Colonic mucosa (tissue), 4 donors: ENCODE measurements at places on chromosomes 4 and X. TPM values are rescaled to one million over a fixed set of nuclear protein-coding genes. Genes with fewer than 3 reads are reported as not detected.
A peak's percentile ranks its signal among the peaks of the same experiment; 100 is the strongest.

- peak; percentile 12 for DNase-seq
- H3K36me3 ChIP-seq: no peaks in the 10 kb centered on the region
- peak overlapping the region; percentile 10 for H3K27ac ChIP-seq
Measured at GRCh38 chr4:184328022-184328736, 110.5 kb upstream of the ENPP6 start.

GRCh38 chr4:105936901-105937300 lies 41.6 kb downstream of the NPNT start:
- H3K4me3 ChIP-seq: no peak overlapping the region
- no peak overlapping the region for H3K27ac ChIP-seq
- DNase-seq: no peak
- H3K27me3 ChIP-seq: no peaks in the 10 kb centered on the region

DNA sequence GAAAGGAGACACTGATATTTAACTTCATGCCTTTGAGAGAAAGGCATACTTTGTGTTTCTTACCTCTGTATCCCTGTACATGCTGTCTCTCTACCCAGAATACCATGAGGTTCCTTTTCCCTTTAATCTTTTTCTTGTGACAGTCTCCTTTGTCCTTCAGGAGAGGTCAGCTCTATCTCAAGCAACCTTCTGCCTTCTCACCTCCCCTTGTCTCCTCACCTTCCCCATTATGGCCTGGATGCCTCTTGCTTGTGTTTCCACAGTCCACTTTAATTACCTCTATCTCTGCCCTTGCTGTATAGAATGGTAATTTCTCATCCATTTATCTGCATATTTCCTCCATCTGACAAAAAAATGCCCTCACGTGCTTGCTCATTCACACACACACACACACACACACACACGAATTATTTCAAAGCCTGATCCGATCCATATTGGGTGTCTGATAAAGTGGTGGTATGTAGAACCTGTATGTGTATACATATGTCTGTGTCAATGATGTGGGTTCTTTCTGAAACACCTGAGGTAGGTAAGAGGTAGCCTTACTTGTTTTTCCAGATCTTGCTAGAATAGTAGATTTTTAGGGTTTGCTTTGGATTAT lies 28.5 kb downstream of the MSN start:
- H3K27me3 ChIP-seq: no peaks in the 10 kb centered on the region
- H3K4me1 ChIP-seq: no peaks in the 10 kb centered on the region
- H3K27ac ChIP-seq: no peak overlapping the region
- no peak for DNase-seq

DNA sequence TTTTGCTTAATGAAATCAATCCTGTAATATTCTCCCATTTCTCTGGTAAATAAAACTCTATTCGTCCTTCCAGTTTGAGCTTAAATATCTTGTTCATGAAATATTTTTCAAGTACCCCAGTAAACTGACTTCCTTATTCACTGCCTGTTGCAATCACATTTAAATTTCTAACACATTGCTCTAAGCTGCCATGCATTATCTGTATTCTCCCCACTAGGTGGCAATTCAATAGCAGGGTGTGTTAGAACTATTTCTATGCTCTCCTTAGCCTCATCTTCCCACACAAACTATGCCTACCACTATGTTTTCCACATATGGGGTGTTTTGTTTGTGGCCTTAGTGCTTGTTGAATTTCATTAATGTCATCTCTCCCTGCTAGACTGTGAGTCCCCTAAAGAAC lies 377.1 kb upstream of the HS3ST1 start:
- no peak overlapping the region for H3K27ac ChIP-seq
- H3K27me3 ChIP-seq: no peaks in the 10 kb centered on the region
- H3K4me3 ChIP-seq: no peak overlapping the region
- no peaks in the 10 kb centered on the region for H3K4me1 ChIP-seq
- no peaks in the 10 kb centered on the region for H3K36me3 ChIP-seq

DNA sequence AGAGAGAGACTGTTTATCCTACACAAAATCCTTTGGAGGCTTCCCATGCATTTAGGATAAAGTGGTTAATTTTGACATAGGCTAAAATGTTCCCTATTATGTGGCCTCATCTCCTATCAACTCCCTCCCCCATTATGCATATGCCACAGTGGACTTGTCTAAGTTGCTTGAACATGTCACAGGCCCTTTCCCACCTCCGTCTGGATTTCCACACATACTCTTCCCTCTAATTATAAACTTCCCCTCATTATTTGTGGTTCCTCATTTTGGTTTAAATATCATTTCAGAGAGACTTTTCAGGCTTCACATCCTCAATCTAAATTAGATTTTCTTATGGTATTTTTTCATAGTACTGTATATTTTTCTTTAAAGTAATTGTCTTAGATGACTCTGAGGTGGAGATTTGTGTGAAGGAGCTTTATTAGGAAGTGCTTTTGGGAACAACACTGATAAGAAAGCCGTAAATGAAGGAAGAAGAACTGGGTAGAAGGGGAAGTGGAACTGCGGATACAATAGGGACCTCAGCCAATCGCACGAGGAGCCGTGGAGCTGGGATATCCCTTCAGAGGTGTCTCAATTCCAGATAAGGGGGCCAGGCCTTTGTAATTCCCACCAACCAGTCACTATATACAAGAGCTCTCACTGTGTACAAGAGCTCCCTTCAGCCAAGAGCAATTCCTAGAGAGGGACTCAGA lies 7.9 kb downstream of the C4orf17 start:
- no peaks in the 10 kb centered on the region for H3K36me3 ChIP-seq
- no peak for DNase-seq
- H3K4me3 ChIP-seq: no peak overlapping the region
- H3K4me1 ChIP-seq: no peaks in the 10 kb centered on the region
- H3K27ac ChIP-seq: no peak overlapping the region

DNA sequence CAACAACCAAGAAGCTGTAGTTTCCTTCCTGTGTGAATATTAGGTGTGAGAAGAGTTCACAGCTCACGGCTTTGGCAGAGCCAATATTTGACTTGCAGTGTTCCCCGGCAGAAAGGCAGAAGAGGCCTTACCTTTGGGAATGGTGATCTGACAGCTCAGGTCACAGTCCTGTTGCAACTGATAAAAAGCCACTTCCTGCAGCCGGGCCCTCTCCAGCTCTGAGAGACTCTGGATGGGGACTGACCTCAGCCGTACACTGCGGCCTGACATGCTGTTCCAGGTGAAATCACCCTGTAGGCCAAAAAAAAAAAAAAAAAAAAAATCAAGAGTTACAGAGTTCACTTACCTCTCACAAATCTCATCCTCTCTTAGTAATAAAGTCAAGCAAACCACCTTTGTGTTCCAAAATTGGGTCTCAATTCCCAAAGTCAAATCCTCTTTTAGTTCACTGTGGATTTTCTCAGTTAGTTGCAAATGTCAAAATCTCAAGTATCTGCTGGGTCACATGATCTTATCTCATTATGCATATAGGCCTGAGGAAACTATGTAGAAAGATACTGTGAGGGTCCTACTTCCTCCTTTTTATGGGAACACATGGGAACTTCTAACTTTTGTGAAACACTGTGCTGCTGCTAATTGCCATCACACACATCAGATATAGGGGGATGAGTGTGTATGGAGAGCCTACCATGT lies 38.6 kb upstream of the AMELX start:
- no peaks in the 10 kb centered on the region for H3K4me1 ChIP-seq
- no peak for DNase-seq
- H3K4me3 ChIP-seq: no peak overlapping the region
- H3K36me3 ChIP-seq: no peaks in the 10 kb centered on the region
- H3K27me3 ChIP-seq: no peaks in the 10 kb centered on the region

- H3K4me3 ChIP-seq: no peak overlapping the region
- H3K27ac ChIP-seq: no peak overlapping the region
- no peaks in the 10 kb centered on the region for H3K4me1 ChIP-seq
- H3K36me3 ChIP-seq: no peaks in the 10 kb centered on the region
- DNase-seq: no peak
- no peaks in the 10 kb centered on the region for H3K27me3 ChIP-seq
Measured at GRCh38 chrX:51862920-51863319, 30.5 kb upstream of the MAGED1 start.

- H3K4me3 ChIP-seq: no peak overlapping the region
- DNase-seq: no peak
- H3K36me3 ChIP-seq: no peaks in the 10 kb centered on the region
- H3K27me3 ChIP-seq: no peaks in the 10 kb centered on the region
- H3K27ac ChIP-seq: no peak overlapping the region
Measured at GRCh38 chrX:118211891-118212816, 95.5 kb upstream of the KLHL13 start.

GRCh38 chr4:56746639-56747038 lies 65.5 kb upstream of the HOPX start:
- no peaks in the 10 kb centered on the region for H3K36me3 ChIP-seq
- H3K27me3 ChIP-seq: no peaks in the 10 kb centered on the region
- DNase-seq: no peak
- H3K4me3 ChIP-seq: no peak overlapping the region
- no peak overlapping the region for H3K27ac ChIP-seq

DNA sequence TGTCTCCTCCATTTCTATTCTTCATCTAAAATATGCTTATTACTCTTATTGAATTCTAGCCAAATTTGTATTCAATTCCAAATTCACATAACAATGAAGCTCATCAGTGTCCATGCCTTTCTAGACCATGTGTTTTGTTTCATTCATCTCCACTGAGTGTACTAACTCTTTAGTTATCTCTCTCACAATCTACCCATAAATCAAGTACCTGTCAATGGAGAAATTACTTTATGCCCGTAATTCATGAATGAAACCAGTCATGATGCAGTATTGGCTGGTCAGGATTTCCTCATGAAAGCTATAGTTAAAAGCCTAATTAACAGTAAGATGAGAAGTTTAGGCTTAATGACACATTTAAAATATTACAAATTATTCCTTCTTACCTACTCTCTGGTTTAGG lies 12.2 kb upstream of the TMPRSS11F start:
- H3K4me1 ChIP-seq: no peaks in the 10 kb centered on the region
- H3K4me3 ChIP-seq: no peak overlapping the region
- no peaks in the 10 kb centered on the region for H3K36me3 ChIP-seq
- H3K27me3 ChIP-seq: no peaks in the 10 kb centered on the region

GRCh38 chr4:85147481-85148076 lies 181.1 kb upstream of the WDFY3 start:
- no peak overlapping the region for H3K27ac ChIP-seq
- no peaks in the 10 kb centered on the region for H3K27me3 ChIP-seq
- H3K36me3 ChIP-seq: no peaks in the 10 kb centered on the region
- H3K4me1 ChIP-seq: no peaks in the 10 kb centered on the region

The XAGE2 gene
- total RNA-seq: not detected

The FMR1NB gene
- total RNA-seq: 0.25 TPM

The RPS3A gene
- total RNA-seq: 1,520 TPM

The SMIM10 gene
- 1.4 TPM for total RNA-seq

The GUCY1B1 gene
- 1.2 TPM for total RNA-seq

The CYLC1 gene
- not detected for total RNA-seq

The TMEM31 gene
- not detected for total RNA-seq

The CXCL6 gene
- 0.32 TPM for total RNA-seq
